BE2C (cell line): ENCODE measurements at places on chromosomes 12 and 14.
A peak's percentile ranks its signal among the peaks of the same experiment; 100 is the strongest.

DNA sequence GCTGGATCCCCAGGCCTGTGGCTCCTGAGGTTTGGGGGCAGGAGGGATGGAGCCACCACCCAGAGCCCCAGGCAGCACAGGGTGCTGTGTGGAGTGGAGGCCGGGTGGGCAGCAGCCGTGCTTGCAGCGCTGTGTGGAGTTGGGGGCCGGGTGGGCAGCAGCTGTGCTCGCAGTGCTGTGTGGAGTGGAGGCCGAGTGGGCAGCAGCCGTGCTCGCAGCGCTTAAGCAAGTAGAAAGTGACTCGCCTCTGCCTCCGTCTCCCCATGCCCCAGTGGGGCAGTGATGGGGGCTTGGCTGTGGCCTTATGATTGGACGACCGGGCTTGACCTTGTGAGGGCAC lies 10.3 kb downstream of the CEP170B start:
- DNase-seq = peak; percentile 3

- DNase-seq = no peak
Measured at GRCh38 chr12:101485021-101485420, 9.9 kb downstream of the SPIC start.

DNA sequence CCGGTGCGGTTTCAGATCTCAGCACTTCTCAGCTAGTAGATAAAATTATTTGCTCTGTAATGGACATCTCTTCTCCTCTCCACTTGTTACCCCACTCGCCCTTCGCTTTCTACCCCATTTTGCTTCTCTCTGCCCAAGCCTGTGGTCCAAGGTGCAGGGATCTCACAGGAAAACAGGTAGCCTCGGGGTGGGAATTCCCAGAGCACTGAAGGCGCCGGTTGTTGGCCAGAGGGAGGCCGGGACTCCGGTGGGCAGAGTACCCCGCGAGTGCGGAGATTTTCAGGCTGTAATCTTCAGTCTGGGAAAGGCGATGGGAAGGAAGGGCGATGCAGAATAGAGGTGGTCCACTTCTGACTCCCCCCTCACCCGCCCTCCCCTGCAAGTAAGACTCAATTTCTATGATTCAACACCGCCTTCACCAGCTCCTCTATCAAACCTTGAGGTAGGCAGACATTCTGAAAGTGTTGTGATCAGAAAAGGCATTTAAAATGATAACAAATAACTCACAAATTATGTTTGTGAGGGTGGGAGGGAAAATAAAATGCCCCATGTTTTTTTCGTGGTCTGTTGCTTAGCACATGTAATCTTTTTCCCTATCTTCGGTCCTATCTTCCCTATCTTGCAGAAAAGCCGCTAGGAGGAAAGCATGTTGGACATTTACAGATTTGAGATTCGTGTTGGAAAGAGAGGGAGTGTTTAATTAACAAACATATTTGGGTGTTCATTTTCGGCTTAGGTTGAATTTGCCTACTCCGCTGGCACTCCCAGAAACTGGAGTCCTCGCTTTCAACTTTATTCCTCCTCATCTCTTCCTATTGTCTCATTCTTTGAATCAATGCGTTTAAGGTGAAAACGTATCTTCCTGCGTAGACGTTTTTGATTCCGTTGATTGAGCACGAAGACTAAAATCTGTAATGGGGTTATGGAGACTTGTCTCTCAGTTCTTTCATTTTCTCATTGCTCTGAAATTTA lies 8.5 kb downstream of the FOXG1 start:
- no peak for DNase-seq

- no peak for DNase-seq
Measured at GRCh38 chr12:124529565-124530276, 37.7 kb downstream of the NCOR2 start.

DNA sequence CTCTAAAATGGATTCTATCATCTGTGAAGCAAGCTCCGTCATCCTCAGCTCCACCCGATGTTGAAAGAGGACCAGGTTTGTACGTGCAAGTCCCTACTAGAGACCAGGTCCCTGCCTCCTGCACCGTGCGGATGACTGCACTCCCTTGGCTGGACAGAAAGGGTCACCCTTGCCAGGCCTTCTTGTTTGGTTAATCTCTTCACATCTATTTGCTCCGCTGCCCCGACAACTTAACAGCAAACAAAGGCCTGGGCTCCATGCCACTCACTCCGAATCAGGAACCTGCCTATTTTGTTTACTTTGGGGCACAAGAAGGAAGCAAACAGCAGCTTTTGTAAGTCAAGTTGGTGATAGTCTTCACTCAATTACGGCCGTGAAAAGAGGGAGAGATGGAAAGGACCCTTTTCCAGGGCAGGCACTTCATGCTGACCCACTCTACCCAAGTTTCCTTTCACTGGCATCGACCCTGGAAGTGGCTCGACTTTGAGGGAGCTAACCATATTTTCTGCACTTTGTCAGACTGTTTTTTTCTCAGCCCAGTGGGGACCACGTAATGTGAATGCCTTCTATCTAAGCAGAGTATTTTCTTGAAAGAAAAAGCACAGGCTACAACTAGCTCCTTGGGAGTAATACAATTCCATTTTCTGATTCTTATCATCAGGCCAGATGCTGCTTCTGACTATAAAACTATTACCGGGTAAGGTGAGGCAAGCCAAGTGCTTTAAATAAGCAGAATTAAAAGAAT lies 202.6 kb downstream of the FOXN3 start:
- DNase-seq = peak; percentile 57
